Psoas muscle (tissue), 8 donors: ENCODE measurements at places on chromosomes 4 and X.

- peaks cover 11% of the 10 kb centered on the region for H3K27me3 ChIP-seq
- DNase-seq, result no peak
- H3K27ac ChIP-seq, result no peak overlapping the region
- H3K36me3 ChIP-seq, result no peaks in the 10 kb centered on the region
Measured at GRCh38 chrX:84156821-84157220, 31.2 kb downstream of the RPS6KA6 start.

DNA sequence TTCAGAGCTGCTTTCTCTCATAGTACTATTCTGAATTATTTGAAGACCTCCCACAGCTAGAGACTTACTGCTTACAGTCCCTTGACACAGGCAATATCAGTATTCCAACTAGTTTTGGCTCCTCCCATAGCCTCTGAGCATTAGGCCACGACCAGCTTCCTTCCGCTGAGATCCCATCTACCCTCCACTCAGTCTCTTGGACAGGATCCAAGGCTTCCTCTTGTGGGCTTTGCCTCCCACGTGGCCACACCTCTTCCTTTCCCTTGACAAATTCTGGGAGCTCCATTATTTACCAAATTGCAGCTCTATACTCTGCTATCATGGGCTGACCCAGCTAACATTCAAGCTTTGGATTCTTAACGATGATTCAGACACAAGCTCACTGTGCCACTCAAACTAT, 470.4 kb upstream of the GALNT7 start:
- H3K27ac ChIP-seq, result no peak overlapping the region
- DNase-seq, result no peak
- H3K36me3 ChIP-seq, result no peaks in the 10 kb centered on the region
- H3K27me3 ChIP-seq, result no peaks in the 10 kb centered on the region
- no peaks in the 10 kb centered on the region for H3K4me1 ChIP-seq

GRCh38 chrX:105191878-105192277, 28.6 kb downstream of the TEX13A start:
- no peaks in the 10 kb centered on the region for H3K27me3 ChIP-seq
- DNase-seq, result no peak
- no peaks in the 10 kb centered on the region for H3K36me3 ChIP-seq
- no peak overlapping the region for H3K4me3 ChIP-seq
- H3K27ac ChIP-seq, result no peak overlapping the region

DNA sequence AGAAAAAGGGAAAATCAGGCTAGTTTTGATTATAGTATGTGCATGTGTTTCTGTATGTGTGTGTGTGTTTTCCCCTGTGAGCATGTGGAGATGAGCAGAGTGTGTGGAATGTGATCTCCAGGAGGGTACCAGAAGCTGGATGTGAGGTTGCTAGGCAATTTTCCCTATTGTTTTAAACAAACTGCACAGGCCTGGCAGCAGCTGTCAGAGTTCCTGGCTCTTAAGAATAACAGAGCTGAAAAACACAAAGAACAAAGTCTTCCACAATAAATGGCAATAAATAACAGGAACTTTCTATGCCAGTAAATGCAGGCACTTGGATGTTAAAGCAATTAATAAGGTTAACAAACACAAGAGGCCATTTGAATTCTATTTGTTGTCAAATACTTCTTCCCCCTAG, 344.6 kb upstream of the CTSO start:
- no peak overlapping the region for H3K27ac ChIP-seq
- H3K36me3 ChIP-seq, result no peaks in the 10 kb centered on the region
- no peaks in the 10 kb centered on the region for H3K4me1 ChIP-seq
- no peaks in the 10 kb centered on the region for H3K27me3 ChIP-seq
- no peak for DNase-seq

- H3K4me3 ChIP-seq, result no peak overlapping the region
- H3K36me3 ChIP-seq, result no peaks in the 10 kb centered on the region
- H3K27ac ChIP-seq, result no peak overlapping the region
- no peaks in the 10 kb centered on the region for H3K4me1 ChIP-seq
- DNase-seq, result no peak
- H3K27me3 ChIP-seq, result no peaks in the 10 kb centered on the region
Measured at GRCh38 chr4:48190839-48191238, 56.8 kb upstream of the TXK start.

DNA sequence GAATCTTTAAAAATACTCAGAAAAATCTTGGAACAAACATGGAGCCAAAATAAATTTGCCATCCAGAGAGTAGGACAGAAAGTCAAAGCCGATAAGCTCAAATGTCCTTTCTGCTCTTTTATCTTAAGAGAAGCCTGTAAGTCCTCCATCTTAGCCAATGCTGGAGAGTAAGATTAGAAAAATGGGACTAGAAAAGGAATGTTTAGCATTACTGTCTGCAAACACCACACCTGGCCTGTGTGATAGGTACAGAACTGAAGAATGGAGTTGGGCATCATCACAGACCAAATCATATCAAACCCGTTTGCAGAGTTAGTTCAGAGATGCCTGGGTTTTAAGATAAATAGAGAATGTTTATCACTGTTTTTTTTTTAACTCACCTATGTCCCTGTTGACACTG, 10.5 kb upstream of the SLC39A8 start:
- no peak overlapping the region for H3K27ac ChIP-seq
- no peak for DNase-seq
- no peaks in the 10 kb centered on the region for H3K27me3 ChIP-seq
- H3K4me3 ChIP-seq, result no peak overlapping the region
- H3K4me1 ChIP-seq, result no peaks in the 10 kb centered on the region

GRCh38 chrX:142214081-142214480, 9.0 kb upstream of the MAGEC2 start:
- no peaks in the 10 kb centered on the region for H3K27me3 ChIP-seq
- H3K36me3 ChIP-seq, result no peaks in the 10 kb centered on the region
- no peaks in the 10 kb centered on the region for H3K4me1 ChIP-seq
- DNase-seq, result no peak
- H3K4me3 ChIP-seq, result no peak overlapping the region
- H3K27ac ChIP-seq, result no peak overlapping the region

DNA sequence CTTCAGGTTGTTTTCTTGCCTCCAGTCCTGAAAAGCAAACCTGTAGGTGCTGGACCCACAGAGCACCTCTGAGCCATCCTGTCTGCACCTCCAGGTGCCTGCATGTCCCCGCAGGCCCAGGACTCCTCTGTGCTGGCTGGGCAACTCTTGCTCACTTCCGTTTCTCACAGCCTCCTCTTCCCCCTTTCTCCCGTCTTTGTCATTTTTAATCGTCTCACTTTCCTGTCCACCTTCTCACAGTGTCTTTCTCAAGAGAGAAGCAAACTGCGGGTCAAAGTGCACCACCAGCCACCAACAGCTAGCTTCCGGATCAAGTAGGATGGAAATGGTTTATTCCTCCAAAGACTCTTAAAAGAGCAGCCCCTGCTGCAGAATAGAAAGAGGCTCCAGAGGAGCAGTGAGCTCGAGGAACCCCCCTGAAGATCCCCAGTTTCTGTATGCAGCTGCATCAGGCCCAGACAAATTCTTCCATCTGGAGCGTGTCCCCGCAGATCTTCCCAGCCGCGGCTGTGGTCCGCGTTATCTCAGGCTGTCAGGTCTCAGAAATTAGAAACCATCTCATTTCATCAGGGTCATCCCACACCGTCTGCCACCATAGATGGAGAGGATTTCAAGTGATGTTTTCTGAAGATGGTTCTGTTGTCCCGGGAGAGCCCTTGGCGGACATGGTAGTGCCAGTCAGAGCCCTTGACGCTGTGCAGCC, 87.7 kb downstream of the FHDC1 start:
- no peak overlapping the region for H3K4me3 ChIP-seq
- no peaks in the 10 kb centered on the region for H3K27me3 ChIP-seq
- no peak overlapping the region for H3K27ac ChIP-seq
- peaks cover 4% of the 10 kb centered on the region for H3K4me1 ChIP-seq

- no peaks in the 10 kb centered on the region for H3K4me1 ChIP-seq
- no peak overlapping the region for H3K4me3 ChIP-seq
- H3K27me3 ChIP-seq, result no peaks in the 10 kb centered on the region
- DNase-seq, result no peak
Measured at GRCh38 chr4:77015390-77015789, 60.4 kb downstream of the CCNI start.

DNA sequence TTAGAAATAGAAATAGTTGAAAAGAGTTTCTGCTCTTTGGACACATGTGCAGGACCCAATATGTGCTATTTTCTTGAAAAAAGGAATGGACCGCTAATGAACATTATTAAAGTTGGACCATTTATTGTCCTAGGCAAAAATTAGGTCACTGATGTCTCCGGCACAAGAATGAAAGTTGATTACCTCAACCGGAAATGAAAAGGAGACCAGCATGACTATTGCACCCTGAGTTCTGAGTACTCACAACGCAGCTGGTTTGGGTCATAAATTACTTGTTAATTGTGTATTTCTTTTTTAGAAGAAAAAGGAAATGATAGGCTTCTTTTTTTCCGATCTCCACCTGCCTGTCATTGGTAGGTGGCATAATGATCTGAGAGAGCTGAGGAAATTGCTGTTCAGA, 232.7 kb downstream of the ARHGAP24 start:
- no peak overlapping the region for H3K4me3 ChIP-seq
- no peaks in the 10 kb centered on the region for H3K36me3 ChIP-seq
- no peak overlapping the region for H3K27ac ChIP-seq
- no peak for DNase-seq
- no peaks in the 10 kb centered on the region for H3K4me1 ChIP-seq

DNA sequence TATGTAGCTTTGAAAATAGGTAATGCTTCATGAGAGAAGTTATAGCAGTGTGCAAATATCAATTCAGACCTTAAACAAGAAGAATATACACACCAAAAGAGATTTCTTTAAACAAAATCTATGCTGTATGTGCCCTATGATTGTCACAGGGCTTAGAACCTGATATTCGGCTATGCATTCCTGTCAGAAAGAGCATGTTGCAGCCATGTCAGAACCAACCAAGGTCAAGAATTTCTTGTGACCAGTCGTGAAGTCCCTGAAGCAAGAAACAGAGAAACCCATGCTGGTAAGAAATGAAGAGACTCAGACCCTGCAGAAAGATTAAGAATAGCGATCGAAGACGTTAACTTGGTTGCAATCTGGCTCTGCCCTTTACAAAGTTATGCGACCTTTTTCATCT, 210.3 kb upstream of the SPIN4 start:
- H3K27ac ChIP-seq, result peak overlapping the region; percentile 56
- H3K36me3 ChIP-seq, result no peaks in the 10 kb centered on the region
- no peaks in the 10 kb centered on the region for H3K4me1 ChIP-seq
- peak overlapping the region; percentile 68 for H3K4me3 ChIP-seq
- no peaks in the 10 kb centered on the region for H3K27me3 ChIP-seq

DNA sequence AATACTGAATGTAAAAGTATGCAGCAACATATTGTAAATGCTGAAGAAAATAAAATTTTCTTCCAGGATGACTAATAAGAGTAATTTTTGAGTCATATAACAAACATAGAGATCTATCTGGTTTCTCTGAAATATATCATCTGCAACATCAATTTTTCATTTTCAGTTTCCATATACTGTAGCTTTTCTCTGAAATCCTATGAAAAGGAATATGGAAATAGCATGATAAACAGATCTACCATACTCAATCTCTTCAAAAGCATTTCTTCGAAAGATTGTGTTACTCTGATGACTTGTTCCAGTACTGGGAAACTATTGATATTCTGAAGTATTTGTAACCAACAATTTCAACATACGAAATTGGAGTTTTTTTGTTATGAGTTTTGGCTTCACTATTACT, 1156.7 kb downstream of the FAM133A start:
- no peaks in the 10 kb centered on the region for H3K27me3 ChIP-seq
- H3K4me3 ChIP-seq, result no peak overlapping the region
- no peaks in the 10 kb centered on the region for H3K4me1 ChIP-seq

DNA sequence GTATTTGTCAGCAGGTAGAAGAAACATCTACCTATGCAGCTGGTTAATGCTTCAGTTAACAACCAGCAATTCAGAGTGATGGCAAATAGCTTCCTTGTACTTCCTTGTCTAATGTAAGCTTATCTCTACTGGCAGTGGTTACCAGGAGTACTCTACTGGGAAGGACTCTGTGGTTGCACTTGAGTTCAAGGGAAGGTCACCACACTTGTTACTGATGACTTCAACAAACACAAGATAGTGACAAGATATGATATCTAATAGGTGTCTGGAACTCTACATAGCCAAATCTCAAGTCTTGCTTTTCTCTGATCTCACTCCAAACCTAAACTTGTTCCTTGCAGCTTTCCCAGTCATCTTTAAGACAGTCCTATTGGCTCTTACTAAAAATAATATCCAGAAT, 1644.9 kb upstream of the TENM3 start:
- H3K27ac ChIP-seq, result no peak overlapping the region
- H3K36me3 ChIP-seq, result no peaks in the 10 kb centered on the region
- no peaks in the 10 kb centered on the region for H3K27me3 ChIP-seq

DNA sequence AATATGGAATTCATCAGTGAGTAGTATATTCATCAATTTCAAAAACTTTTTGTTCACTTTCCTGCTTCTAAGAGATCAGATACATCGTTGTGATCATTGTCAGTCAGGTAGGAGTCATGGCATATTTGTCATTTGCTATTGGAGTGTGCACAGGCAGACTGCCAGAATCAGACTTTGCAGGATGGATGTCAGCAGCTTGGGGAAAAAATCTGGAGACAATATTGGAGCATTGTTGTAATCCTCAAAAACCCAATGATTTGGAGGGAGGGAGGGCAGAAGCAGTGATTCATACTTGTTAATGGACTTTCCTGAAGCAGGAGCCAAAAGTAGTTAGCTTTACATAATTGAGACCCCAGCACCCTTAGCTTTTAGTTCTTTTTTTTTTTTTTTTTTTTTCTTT, 59.6 kb upstream of the DRP2 start:
- H3K36me3 ChIP-seq, result no peaks in the 10 kb centered on the region
- no peak for DNase-seq
- H3K27me3 ChIP-seq, result no peaks in the 10 kb centered on the region
- H3K4me1 ChIP-seq, result no peaks in the 10 kb centered on the region

DNA sequence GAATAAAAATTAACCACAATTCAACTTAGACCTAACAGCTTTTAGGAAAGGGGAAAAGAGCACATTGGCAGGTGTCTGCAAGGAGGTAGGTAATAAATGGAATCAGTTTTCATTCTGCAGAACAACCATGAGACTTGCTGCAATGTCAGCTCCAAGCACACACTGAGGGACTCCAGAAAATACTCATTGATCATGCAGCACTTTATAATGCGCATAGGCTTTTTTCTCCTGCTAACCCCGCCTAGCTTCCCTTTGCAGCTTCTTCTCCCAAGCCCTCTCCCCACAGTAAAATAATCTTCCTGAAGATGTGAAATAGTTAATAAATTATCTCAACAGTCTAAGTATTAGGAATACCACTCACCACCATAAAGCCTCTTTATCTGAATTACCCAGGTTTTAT, 36.9 kb downstream of the ANKRD17 start:
- peaks cover 46% of the 10 kb centered on the region for H3K4me1 ChIP-seq
- H3K27ac ChIP-seq, result peak overlapping the region; percentile 96
- no peaks in the 10 kb centered on the region for H3K27me3 ChIP-seq
